ENCODE measurements at places on chromosomes 12 and 14. TPM values are rescaled to one million over a fixed set of nuclear protein-coding genes. Genes with fewer than 3 reads are reported as not detected.
A peak's percentile ranks its signal among the peaks of the same experiment; 100 is the strongest.

GRCh38 chr14:24673059-24673458 lies 39.1 kb upstream of the GZMB start:
- DNase-seq: no peak

DNA sequence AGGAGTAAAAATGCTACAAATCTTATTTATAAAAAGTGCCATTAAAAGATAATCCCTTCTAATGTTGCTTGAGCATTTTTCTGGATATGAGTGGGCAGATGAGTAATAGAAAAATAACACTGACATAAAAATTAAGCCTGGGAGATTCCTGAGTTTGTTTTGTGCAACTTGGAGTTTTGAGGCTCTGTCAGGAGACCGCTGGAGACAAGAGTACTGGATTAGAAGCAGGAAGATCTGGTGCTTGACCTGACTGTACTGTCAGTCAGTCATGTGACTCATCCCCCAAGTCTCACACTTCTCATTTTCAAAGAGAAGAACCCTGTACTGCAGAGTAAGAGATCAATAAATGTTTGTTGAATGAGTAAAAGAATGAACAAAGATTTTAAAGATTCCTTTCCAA lies 29.4 kb downstream of the ANO4 start:
- DNase-seq: no peak

DNA sequence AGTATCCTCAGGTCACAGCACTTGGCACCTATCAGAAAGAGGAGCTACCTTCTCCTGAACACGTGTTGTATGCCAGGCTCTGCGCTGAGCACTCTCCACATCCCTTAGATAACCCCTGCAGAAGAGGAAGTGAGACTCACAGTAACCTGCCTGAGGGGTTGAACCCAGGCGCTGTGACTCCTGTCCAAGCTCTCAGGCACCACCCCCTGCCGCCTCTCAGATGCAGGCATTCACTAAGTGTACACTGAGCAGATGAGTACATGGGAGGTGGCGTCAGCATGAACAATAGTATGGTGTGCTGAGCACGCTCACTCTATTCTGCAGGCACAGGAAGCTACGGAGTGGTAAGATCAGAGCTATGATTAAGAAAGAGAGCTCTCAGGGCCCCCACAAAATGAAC lies 21.0 kb upstream of the RIC8B start:
- no peak for DNase-seq

DNA sequence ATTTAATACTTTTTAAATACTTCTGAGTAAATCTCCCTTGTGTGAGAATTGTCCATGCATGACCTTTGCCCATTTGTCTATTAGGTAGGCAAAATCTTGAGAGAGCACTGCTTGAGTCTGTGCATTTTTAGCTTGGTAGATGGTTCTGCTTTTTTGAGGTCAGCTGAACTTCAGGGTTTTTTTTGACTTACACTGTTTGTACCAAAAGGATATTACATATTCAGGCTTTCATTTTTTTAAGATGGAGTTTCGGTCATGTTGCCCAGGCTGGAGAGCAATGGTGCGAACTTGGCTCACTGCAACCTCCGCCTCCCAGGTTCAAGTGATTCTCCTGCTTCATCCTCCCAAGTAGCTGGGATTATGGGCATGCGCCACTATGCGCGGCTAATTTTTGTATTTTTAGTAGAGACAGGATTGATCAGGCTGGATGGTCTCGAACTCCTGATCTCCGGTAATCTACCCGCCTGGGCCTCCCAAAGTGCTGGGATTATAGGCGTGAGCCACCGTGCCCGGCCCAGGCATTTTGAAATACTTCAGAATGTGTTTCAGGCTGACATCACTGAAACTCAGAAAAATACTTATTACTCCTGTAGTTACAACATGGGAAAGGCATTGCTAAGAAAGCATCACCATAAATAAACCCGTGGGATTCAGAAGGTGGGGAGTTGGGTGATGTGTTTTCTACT lies 11.1 kb downstream of the RASSF3 start:
- DNase-seq: no peak

- DNase-seq: peak; percentile 20
These were observed 46.3 kb downstream of the KCNA1 start for GRCh38 chr12:4956054-4956453.

Gene SP7
- 0.30 TPM for total RNA-seq

Gene RASSF9
- total RNA-seq: 4.9 TPM

Gene DGLUCY
- 40.0 TPM for total RNA-seq

Gene KCNA1
- total RNA-seq: 0.30 TPM

Gene CIT
- total RNA-seq: 10.7 TPM

Gene TAS2R46
- 7.0 TPM for total RNA-seq

Gene ERP27
- total RNA-seq: 1.9 TPM

Gene PRR4
- total RNA-seq: 1.6 TPM

Data from skin of body (tissue), 3 donors.